ENCODE measurements at places on chromosomes 16 and 17.

GRCh38 chr17:69997332-69997731 lies 77.7 kb upstream of the KCNJ16 start:
- DNase-seq = no peak

DNA sequence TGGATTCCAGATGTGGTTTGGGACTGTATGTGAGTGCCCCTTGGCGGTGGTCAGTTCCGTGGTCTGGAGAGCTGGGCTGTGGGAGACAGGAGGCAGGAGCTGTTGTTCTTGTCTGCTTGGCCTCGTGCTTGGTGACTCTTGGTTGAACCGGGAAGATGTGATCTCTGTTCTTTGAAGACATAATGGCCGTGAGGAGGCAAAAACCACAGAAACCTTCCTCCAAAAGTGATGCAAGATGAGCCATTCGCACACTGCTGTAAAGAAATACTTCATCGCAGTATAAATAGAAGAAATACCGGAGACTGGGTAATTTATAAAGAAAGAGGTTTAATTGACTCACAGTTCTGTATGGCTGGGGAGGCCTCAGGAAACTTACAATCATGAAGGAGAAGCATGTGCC lies 128.8 kb downstream of the RAP1GAP2 start:
- no peak for DNase-seq

GRCh38 chr17:78986048-78986648 lies 6.4 kb upstream of the LGALS3BP start:
- DNase-seq = no peak

DNA sequence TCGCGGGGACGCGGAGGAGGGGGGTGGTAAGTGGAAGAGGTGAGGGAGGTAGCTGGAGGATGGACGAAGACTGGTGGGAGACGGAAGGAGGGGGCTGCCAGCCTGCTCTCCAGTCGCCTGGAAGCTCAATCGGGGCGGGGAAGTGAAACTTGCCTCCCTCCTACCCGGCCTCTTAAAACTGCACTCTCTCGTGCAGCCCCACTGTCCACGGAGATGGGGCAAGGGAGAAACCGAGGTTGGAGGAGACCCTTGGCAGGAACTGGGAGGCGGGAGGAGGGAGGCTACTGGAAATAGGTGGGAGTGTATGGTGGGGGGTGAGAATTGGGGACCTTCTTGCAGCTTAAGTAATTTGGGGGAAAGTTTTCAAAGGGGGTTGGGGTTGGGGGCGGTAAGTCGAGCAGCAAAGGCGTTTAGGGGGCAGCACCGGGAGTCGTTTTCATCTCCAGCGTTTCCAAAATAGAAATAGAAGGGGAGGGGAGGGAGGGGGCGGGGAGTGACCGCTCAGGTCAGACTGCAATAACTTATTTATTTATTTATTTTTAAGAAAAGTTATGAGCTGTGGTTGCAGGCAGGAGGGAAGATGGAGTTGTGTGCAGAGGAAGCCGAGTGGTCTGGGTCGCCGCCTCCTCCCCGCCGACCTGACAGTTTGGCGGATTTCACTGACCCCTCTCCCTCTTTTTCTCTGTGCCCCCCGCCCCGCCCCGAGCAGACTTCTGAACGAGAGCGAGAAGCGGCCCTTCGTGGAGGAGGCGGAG lies 1.4 kb downstream of the SOX9 start:
- no peak for DNase-seq

- no peak for DNase-seq
Observed at GRCh38 chr16:56625943-56626654, 518 bp downstream of the MT1E start.

- DNase-seq = peak; percentile 64
Observed at GRCh38 chr16:88703486-88704309, 2.5 kb downstream of the RNF166 start.

DNA sequence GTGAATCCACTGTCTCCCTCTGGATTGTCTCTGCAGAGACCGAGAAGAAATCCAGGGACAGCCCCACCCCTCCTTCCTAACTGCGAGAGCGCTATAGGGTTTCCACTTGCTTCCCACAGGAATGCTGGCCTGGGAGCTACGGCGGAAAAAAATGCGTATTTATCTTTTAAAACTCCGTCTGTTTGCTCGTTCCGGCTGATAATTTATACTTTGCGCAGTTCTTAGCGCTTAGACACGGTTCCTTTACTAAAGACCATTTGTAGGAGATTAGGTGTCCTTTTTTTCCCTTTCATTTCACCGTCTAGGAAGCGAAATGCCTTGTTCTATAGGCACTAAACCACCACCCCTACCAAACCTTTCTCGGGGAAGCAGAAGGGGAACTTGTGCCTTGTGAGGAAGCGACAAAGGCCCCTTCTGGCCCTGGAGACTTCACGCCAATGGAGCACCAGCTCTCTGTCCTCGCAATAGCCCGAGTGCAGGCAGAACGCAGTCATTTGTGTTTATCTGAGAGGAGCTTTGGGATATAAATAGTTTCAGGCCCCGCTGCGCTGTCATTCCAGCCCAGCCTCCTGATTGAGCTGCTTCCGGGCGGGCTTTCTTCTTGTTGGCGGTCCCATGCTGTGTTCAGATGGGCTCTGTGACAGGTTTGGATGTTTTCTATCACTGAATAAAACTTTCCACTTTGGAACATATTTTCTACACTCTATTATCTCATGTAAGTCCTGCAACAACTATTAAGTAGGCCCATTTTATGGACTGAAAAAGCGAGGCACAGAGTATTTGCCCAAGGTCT lies 791 bp upstream of the SUPT4H1 start:
- no peak for DNase-seq

DNA sequence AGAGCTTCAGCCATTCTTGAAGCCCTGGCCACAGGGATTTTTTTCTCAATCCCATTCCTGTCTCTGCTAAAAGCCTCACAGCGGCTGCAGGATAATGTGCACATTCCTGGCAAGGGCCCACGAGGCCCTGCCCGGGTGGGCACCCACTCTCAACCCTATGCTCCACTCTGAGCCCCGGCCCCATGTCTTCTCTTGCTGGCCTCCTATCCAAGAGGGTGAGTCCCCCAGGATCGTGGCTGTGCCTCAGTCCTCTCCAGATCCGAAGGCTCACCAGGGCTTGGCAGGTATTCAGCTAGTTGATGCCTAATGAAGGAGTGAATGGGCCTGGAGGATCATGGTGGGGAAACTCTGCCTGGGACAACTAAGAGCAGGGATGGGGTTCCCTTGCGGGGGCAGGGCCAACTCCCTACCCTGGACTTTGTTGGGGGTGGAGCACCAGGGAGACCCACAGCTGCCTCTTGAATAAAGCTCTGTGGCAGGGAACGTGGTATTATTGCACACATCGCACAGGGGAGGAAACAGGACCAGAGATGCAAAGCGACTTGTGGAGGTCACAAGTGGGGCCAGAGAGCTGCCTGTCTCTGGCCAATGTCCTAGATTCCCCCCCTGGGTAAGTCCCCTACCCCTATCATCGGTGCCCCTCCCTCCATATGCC lies 5.4 kb downstream of the ARHGAP27 start:
- no peak for DNase-seq

GRCh38 chr17:37717627-37718323 lies 27.1 kb downstream of the HNF1B start:
- DNase-seq = no peak

DNA sequence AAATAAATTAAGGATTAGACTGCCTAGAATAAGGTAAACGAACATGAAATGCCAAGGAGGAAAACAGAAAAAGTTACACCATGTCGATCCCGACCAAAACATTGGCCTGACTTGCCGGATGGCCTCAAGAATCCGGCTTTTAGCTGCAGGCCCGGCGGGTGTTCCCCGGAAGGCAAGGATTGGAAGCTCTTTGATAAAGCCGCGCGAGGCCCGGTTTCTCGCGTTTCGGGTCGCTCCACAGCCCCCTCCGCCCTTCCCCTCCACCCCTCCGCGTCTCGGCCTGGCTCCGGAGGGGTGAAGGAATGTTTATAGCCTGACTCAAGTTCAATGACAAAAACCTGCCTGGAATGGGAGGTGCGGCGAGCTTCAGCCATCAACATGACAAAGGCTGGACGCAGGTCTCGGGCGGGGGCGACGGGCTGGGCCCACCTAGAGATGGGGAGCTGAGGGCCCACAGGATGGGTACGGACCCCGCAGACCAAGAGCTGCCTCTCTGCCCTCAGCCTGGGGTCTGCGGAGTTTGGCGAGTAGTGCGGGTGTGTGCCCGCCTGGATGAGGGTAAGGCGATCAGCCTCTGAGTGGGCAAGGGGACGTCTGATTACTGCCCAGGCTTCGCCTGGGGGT lies 2.6 kb downstream of the PRAC1 start:
- peak; percentile 16 for DNase-seq

- no peak for DNase-seq
Observed at GRCh38 chr16:52993179-52993578, 59.5 kb downstream of the CHD9NB start.

DNA sequence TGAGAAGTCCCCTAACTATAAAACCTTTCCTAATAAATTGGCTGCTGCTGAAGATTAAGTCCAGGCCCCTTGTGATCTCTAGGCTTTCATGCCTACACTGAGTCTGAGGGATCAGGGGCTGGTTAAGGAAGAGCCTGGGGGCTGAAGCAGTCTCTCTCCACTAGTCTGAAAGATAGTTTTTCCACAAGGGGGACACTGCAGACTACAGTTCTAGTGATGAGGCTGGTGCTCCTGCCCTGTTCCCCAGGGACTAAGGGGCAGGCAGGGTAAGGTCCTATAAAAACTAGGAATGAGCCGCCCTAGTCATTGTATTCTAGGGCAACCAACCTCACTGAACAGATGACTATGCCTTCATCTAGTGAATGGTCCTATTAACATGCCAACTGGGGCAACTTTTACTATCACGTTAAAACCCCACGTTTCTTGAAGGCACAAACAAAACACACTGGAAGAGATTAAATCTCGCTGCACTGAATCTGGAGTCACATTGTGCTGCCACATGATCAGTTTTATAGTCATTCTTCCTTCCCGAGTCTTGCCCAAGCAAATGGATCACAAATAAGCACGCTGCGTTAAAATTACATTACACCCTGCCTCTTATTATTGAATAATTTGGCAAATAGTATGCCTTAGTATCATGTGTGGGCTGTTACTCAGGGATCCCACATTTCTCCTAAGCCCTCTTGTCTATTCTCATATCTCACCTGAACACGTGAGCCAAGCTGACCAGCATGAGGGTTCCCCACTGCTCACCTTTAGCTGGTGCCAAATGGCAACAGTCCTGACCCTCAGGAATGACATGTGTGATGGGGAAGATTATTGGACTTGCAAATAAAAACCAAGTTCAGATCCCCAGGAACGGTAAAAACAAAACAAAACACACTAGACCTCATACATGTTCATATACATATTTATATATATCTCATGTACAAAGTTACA lies 95.4 kb upstream of the TOB1 start:
- DNase-seq = no peak

GRCh38 chr16:85767531-85767930 lies 16.6 kb upstream of the C16orf74 start:
- DNase-seq = no peak

- no peak for DNase-seq
Observed at GRCh38 chr17:6474906-6475305, 30.7 kb downstream of the PIMREG start.

GRCh38 chr17:7204336-7204735 lies 15.3 kb downstream of the DLG4 start:
- DNase-seq = no peak

DNA sequence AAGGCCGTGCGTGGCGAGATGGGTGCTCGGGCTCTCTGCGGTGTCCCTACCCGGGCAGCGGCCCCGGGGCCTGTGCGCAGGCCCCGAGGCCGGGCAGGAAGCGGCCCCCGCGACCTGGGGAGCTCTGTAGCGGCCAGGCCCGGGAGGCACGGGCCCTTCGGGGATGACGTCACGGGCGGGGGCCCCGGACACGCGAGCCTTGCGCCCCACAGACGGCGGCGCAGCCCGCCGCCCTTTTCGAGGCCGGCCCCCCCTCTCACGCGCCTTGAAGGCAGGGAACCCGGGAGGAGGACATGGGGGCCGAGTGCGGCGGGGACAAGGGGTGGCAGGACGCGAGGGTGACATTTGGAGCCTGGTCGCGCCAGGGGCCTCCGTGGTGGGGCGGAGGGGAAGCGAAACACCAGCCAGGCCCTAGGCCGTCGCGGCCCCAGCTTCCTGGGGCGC lies 1.1 kb downstream of the RAI1 start:
- DNase-seq = peak; percentile 43

GRCh38 chr16:19776147-19776546 lies 58.1 kb downstream of the IQCK start:
- DNase-seq = no peak

GRCh38 chr17:56918916-56919315 lies 5.1 kb upstream of the TRIM25 start:
- no peak for DNase-seq

- no peak for DNase-seq
Observed at GRCh38 chr17:77325577-77326075, 184.9 kb downstream of the SEC14L1 start.

GRCh38 chr17:78484271-78485246 lies 92.6 kb downstream of the DNAH17 start:
- DNase-seq = peak; percentile 63

DNA sequence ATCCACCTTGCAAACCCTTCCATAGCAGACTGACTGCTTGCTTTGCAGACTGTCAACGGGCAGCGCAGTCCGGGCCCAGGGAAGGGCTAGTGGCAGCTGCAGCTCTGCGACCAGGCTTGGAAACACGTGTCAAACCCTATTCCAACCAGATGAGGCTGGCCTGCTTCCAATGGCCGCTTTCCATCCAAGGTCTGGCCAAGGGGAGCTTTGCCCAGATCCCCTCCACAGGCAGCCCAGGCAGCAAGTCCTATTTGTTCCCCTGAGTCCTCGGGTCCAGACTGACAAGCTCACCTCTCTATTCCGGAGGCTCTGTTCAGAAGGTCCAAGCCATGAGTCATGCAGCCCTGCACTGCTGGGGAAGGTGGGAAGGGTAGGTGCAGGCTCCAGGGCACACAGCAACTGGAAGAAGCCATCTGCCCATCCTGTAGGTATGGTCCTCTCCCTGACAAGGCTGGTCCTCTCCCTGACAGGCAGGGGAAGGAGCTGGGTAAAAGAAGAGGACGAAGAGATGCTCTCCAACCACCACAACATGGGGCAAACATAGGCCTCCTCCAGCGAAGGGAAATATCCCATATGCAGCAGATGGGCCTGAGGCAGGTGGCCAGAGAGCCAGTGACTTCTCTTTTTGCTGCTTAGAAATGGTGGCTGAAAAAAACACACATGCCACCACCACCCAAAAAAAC lies 22.6 kb upstream of the AXIN2 start:
- DNase-seq = no peak

GRCh38 chr17:66664336-66664735 lies 170.6 kb upstream of the CACNG5 start:
- DNase-seq = no peak

GRCh38 chr17:83053739-83054451 lies 25.5 kb upstream of the METRNL start:
- DNase-seq = no peak

- DNase-seq = peak; percentile 51
Observed at GRCh38 chr17:48011405-48012150, 26.0 kb downstream of the COPZ2 start.

DNA sequence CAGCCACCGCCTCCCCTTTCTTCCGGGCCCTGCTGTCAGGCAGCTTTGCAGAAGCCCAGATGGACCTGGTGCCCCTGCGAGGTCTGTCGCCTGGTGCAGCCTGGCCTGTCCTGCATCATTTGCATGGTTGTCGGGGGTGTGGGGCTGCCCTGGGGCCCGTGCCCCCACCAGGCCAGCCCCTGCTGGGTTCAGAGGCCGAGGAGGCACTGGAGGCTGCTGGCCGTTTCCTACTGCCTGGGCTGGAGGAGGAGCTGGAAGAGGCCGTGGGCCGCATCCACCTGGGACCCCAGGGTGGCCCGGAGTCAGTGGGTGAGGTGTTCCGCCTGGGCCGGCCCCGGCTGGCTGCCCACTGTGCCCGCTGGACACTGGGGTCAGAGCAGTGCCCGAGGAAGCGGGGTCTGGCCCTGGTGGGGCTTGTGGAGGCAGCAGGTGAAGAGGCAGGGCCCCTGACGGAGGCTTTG lies 5.5 kb upstream of the TGFB1I1 start:
- DNase-seq = no peak

GRCh38 chr17:78748048-78748729 lies 33.9 kb downstream of the CYTH1 start:
- peak; percentile 34 for DNase-seq
